ENCODE measurements at places on chromosomes 5 and 9.

GRCh38 chr5:15442193-15442570, 57.8 kb upstream of the FBXL7 start:
- no peak for DNase-seq

- no peak for DNase-seq
These were observed 16.1 kb upstream of the FAM174A start for GRCh38 chr5:100519075-100519474.

GRCh38 chr9:38727497-38728001, 7.6 kb upstream of the FAM240B start:
- no peak for DNase-seq

GRCh38 chr9:137357166-137357565, 55.1 kb upstream of the NRARP start:
- DNase-seq: no peak

- DNase-seq: no peak
These were observed 1.2 kb downstream of the HSPA5 start for GRCh38 chr9:125239631-125240597.

- no peak for DNase-seq
These were observed 615 bp downstream of the RACK1 start for GRCh38 chr5:181243018-181243563.

GRCh38 chr9:87540444-87541105, 42.9 kb downstream of the DAPK1 start:
- no peak for DNase-seq

- DNase-seq: no peak
These were observed 30.2 kb downstream of the SREK1 start for GRCh38 chr5:66174338-66174737.

DNA sequence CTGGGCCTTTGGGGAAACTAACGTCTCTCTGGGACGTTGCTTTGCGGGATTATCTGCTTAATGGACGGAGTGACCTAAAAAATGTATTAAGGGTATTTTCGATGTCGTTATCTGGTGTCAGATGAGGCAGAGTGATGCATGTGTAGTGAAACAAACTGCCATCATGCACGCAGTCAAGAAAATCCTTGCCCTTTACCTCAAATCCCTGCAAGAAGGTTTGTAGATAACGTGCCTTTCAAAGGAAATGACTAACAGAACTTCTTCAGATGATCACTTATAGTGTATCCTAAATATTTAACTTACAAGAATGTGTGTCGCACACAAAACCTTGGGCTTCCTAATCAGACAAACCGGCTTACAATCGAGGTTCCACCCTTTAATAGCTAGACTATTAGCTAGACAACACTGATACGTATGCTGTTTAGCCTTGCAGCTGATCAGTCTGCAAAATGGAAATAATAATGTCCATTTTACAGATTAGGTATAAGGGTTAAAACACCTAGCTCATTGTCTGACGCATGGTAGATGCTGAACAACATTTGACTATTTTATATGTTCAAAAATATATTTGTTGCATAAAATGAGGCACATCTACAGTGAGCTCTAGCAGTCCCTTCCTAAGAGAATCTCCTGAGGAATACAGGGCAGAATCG, 541 bp upstream of the TBCA start:
- no peak for DNase-seq

GRCh38 chr9:110089681-110090370, 118.1 kb downstream of the C9orf152 start:
- DNase-seq: no peak

GRCh38 chr5:177233206-177233605, 70.3 kb downstream of the RAB24 start:
- no peak for DNase-seq

DNA sequence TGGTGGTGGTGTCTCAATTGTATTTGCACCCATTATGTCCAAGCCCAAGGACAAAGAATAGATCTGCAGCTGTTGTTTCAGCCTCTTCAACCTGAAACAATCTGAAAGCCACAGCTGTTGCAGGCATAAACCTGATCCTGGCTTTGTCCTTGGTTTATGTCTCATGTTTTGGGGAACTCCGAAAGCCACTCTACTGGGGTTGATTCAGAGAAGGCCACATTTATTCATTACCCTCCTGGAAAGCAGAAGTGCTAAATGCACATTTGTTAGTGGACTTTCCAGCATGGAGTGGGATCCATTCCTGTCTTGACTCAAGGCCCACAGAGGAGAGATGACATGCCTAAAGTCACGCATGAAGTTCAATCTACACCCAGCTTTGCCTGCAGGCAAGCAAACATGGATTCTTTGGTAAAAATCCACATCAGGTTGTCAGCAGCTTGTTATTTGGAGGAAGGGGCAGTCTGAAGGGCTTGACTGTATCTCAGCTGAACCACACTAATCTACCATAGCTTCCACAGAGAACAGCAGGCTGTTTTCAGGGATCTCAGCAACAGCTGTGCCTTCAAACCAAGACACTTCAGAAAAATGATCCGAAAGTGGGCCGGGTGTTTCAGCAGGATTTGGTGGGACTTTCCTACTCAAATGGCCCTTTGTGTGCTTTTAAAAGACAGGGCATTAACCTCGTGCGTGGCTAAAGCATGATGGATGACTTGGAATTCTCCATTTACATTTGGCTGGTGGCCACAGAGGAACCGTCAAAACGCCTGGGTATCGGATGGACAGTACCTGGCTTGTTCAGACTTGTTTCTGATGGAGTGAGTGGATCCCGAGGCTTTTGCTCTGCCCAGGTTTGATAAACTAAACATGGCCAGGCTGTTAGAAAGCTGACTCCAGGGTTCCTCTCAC, 36.2 kb upstream of the ADAM19 start:
- no peak for DNase-seq

- no peak for DNase-seq
These were observed 83.9 kb downstream of the BARX1 start for GRCh38 chr9:93871286-93871685.

- DNase-seq: no peak
These were observed 68.1 kb downstream of the GALNT10 start for GRCh38 chr5:154258531-154259217.

GRCh38 chr5:61417340-61417739, 85.3 kb downstream of the ZSWIM6 start:
- no peak for DNase-seq

GRCh38 chr5:63155310-63155631, 576.7 kb downstream of the LRRC70 start:
- no peak for DNase-seq

- no peak for DNase-seq
These were observed 16.3 kb upstream of the MAML1 start for GRCh38 chr5:179716286-179716685.

DNA sequence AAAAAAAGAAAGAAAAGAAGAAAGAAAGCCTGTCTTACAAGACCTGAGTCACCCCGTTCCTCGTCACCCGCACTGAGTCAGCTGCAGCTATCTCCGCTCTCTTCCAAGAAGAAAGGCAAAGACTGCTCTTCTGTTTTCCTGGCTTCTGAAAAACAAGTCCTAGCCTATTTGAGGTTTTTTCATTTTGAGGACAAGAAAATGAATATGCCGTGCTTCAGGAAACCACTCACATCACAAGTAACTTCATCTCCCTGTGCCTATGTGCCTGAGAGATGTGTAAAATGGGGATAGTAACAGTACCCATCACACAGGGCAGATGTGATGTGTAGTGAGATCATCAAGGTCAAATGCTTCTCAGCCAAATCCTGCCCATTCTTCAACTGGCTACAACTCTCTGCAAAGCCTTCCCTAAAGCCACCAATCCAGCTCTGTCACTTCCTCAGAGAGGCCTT, 78.4 kb downstream of the GLDC start:
- DNase-seq: no peak

DNA sequence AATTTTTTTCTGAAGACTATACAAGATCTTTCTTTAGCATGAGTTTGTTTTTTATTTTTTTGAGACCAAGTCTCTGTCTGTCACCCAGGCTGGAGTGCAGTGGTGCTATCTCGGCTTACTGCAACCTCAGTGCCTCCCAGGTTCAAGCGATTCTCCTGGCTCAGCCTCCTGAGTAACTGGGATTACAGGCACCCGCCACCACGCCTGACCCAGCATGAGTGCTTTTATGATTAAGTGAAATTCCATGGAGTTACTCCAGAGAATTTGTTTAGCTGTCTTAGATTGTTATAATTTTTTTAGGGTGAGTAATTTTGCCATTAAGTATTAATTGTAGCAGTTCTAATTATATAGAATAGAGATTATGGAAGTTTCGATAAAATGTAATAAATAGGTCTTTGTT, 14.3 kb downstream of the YTHDC2 start:
- no peak for DNase-seq

DNA sequence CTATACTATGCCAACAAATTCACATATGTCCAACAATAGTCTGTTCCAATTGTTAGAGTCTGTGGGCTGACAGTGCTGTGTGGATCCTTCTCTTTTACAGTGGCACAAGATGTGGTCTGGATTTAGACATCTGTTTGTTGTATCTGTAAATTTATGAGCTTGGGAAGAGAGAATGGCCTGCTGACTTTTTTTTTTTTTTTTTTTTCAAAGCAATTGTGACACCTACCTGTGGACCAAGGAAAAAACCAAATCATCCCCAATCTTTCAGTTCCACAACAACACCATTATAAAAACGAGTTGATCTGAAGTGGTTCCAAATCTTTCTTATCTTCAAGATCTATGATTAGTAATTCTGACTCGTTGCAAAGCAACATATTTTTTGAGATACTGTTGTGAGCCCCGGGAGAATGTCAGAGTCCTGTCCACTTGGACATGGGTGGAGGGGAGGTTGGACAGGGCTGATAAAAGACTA, 4.9 kb downstream of the IRX2 start:
- DNase-seq: no peak

GRCh38 chr5:107388141-107388861, 282.4 kb downstream of the EFNA5 start:
- no peak for DNase-seq

GRCh38 chr9:1383899-1384455, 333.8 kb downstream of the DMRT2 start:
- DNase-seq: no peak

DNA sequence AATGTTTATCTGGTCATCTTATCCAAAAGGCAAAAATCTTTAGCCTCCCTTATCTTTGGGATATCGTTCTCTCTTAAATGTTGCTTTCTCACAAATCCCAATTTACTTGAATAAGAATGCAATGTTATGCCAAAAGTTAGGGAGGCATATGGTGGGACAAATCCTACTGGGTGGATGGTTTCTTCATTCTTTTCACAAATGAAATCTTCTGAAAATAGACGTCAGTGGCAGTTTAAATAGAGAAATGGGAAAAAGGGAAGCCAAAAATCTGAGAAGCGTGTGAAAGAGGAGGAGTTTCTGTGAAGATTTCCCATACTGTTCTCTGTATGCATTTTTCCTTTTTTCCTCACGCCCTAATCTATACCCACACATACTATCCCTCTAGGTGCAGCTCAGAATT, 2.5 kb upstream of the PCDHAC1 start:
- DNase-seq: no peak

DNA sequence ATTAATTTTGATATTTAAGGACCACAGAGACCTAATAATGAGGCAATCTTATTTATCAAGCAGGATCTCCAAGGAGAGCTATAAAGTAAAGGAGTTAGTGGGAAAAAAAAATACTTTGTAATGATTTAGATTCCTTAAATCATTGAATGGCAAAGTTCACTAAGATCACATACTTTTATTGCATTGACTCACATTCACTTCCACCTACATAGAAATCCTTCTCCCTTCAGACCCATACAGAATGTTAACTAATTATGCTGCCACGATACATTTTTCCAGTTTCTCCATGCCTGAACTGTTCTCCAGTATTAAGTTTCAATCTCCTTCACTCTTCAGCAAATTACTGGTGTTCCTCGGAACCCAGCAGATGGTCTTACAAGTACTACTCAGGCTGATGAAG, 388.7 kb downstream of the EFNA5 start:
- no peak for DNase-seq

- DNase-seq: no peak
These were observed 532.9 kb downstream of the ANXA1 start for GRCh38 chr9:73684601-73685000.

- no peak for DNase-seq
These were observed 279.3 kb downstream of the ASTN2 start for GRCh38 chr9:117135501-117136098.

DNA sequence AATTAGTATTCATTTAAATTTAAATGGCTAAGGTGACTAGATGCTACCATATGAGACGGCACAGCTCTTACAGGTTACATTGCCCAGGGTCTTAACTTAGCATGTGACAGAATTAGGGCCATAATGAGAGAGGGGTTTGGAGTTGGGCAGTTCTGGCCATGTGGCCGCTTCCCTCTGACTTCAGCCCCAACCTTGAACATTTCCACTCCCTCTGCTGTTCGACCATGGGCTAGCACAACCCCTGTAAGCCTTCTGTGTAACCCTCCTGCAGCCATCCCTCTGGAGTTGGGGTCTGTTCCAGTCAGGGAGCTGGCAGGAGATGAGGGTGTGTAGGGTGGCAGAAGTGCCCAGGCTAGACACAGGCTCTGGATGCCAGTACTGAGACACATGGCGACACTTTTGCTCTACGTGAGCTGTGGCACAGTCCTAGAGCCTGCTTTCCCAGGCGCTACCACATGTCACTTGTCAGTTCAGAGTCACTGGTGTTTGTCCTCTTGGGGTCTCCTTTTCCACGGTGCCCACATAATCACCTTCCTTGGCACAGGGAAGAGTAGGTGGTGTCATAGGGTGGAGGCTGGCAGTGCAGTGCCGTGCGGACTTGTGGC, 128.7 kb upstream of the PITX1 start:
- no peak for DNase-seq

- DNase-seq: no peak
These were observed 8.9 kb upstream of the EPB41L4B start for GRCh38 chr9:109329638-109330258.

DNA sequence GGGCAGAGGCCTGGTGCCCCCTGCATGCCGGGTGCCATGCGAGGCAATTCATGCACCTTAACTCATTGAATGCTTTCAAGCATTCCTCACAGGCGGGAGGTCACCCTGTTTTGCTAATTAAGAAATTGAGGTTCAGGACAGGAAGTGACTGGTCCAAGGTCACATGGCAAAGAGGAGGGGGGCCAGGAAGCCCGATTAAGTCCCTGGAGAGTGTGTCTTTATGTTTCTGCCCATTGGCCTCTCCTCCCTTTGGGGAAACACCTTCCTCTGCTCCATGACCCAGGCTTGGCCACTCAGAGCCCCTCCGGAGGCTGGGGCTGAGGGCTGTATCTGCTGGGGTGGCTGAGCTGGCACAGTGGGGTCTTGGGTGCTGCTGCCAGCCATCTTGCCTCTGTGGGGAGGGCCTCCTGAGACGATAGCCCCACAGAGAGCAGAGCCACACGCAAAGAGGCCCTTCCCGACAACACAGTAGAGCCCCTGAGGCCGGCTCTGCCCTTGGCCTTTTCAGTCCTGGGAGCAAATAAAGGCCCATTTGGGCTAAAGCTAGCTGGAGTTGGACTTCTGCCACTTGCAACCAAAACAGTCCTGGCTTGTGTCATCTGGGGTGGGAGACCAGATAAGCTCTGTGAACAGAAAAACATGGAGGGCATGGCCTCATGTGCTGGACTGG, 90.8 kb upstream of the NEURL1B start:
- DNase-seq: no peak

DNA sequence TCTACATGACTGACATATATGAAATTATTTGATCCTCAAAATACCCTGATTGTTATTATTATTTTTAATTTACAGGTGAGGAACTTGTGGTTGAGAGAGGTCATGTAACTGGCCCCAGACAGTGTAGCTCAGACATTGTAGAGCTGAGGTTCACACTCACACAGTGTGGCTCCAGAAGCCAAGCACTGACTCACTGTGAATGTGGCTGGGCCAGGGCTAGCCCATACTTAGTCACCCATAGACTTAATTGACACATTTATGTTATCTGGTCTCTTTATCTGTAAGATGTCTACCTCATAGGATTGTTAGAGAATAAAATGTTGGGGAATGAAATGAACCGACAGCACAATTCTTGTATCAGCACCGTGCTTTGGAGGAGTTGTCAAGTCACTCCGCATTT, 24.9 kb upstream of the CCDC112 start:
- DNase-seq: no peak

All from KG1 (cell line).